ENCODE measurements at places on chromosomes 1 and 21.

DNA sequence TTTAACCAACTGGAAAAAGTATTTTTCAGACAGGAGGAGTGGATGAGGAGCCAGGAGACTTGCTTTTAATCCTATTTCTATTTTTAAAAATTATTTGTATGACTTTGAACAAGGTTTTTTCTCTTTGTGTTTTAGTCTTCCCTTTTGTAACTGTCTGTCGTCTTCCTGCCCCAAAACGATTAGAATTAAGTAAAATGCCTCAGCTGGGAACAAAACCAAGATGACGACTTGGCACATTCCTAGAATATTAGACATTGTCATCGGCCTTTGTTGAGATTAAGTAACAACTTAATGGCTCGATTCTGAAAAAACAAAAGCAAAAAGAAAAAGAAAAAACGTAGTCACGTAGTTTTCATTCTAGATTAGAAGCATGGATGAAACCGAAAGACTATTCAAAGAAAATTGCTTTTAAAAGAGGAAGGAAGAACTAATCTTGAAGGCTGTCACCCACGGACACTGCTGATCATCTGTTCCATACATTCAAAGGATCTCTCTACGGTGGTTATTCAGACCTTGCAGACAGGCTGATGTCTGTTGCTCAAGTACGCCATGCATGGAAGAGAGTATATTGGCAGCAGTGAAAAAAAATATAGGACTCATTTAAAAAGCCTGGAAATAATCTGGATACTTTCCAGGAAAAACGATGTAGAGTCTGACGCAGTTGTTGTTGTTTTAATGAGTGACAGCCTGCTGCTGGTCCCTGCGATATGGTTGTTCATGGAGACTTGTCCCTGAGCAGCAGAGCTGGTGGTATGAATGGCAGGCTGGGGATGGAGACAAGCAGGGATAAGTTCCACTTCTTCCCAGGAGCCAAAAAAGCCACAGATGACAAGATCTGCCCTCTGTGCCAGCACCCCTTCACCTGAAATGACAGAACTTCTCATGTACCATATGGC, 16.8 kb downstream of the GNG4 start:
- DNase-seq, result no peak

DNA sequence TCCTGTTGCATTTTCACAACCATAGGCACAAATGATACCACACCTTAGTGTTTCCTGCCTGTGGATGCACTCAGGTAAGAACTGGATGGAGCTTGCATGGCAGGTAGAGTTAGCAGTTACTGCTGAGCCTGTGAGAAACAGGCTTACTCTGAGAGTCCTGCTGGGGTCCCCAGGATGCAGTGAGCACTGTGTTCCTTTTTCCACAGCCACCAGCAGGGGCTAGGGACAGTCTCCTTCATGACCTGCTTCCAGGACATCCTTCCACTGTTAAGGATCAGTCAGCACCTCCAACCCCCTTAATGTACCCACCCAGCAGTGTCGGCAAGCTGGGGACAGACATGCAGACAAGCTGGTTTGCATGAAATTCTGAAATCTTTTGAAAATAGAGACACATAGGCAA, 16.3 kb downstream of the CAPN8 start:
- DNase-seq, result no peak

DNA sequence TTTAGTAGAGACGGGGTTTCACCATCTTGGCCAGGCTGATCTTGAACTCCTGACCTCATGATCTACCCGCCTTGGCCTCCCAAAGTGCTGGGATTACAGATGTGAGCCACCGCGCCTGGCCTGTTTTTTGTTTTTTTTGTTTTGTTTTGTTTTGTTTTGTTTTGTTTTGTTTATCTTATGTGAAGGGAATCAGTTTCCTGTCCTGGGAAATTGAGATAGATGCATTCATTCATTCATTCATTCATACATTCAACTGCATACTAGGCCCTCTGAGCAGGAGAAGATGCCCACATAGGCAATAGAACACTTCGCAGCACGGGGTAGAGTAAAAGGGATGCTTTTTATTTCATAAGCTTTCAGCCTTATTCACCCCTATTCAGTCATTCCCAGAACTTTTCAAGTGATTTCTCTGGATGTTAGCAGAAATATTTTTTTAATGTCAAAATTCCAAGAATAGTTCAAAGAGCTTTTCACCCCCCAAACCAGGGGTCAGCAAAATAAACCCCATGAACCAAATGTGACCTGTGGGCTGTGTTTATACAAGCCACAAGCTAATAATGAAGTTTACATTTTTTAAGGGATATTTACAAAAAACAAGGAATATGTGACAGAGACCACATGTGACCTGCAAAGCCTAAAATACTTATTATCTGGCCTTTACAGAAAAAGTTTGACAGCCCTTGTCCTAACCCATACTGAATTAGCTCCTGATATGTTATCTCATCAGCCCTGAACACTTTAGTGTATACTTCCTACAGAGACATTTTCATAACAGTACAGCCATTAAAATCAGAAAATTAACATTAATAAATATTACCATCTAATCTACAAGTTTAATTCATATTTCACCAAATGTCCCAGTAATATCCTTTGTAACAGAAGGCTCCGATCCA, 127.1 kb downstream of the MAST2 start:
- no peak for DNase-seq

GRCh38 chr1:12486401-12487005, 131.5 kb downstream of the DHRS3 start:
- DNase-seq, result no peak

DNA sequence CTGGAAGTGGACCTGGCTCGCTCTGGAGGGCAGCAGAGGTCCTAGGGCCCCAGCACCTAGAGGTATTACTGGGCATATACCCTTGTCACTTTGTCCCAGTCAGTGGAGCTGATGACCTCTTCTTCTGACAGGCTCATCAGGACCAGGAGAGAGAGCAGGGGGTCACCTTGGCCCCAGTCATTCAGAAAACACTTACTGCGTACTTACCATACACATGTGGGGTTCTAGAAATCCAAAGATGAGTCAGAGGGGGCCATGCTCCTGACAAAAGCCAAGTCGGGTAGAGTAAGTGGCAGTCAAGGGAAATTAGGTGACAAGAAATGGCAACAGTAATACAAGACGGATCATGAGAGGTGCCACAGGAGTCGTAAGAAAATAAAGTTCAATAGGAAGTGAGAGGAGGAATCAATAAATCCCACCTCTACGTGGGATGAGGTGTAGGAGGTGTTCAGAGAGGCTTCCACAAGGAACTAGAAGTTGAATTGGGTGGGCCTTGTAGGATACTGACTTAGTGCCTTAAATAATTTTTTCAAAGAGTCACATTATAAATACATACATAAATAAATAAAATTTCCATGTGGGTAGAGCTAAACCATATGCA, 6.8 kb downstream of the KCNC4 start:
- no peak for DNase-seq

- DNase-seq, result no peak
These were observed 7.3 kb upstream of the ACOT11 start for GRCh38 chr1:54540582-54541295.

- DNase-seq, result no peak
These were observed 31.1 kb downstream of the PADI6 start for GRCh38 chr1:17403081-17403480.

DNA sequence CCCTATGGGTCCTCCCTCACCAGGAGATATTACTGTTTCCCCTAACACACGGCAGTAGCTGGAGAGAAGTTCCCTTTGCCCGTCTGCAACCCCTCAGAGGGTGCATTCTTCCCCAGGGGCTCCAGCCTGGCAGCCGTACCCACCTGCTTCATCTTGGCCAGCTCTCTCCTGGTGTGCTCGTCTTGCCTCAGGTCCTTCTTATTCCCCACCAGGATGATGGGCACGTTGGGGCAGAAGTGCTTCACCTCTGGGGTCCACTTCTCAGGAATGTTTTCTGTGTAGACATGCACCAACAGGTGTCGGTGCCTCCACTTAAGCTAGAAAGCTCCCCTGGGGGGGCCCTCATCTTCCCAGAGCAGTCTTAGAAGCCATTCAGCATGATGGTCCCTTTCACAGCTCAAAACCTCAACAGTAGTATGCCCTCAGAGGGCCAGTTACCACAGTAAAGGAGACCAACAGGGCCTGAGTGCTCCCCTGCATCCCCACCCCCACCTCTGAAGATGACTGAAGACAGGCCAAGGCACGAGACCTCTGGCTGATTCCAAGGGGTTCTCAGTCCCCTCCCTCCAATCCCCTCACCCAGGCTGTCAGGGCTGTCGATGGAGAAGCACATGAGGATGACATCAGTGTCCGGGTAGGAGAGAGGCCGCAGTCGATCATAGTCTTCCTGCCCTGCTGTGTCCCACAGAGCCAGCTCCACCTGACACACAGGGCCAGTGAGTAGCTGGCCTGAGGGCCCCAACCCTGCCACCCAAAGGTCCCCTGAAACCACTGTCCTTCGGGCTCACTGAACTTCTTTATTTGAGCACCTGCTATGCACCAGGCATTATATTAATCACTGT, 4.3 kb downstream of the RHOC start:
- DNase-seq, result no peak

DNA sequence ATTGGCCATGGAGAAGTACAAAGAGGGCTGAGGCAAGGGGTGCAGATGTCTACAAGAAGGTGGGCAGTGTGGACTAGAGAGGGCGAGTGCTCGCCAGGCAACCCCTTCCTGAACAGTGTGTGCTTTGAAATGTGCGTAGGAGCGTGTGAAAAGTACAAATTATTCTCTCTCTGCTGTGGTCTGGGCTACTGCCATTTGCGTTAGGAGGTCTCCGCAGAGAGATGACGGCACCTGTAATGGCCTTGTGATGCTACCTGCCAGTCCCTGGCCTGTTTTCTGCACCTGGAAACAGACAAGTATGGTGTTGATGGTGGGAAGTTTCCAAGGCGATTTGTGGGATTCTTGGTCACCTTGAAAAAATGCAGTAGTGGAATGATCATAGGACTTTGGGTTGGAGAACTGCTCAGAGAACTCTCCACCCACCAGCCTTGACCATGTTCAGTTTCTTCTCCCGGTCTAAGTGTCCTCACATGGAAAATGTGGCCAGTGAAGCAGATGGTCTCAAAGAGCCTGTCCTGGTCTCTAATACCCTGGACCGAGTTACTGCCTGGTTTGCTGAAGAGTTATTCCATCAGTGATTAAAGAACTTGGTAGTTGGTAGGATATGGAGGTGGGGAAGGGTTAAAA, 74.5 kb downstream of the MRPS6 start:
- no peak for DNase-seq

- DNase-seq, result no peak
These were observed 166.9 kb downstream of the NCAM2 start for GRCh38 chr21:21165063-21165645.

DNA sequence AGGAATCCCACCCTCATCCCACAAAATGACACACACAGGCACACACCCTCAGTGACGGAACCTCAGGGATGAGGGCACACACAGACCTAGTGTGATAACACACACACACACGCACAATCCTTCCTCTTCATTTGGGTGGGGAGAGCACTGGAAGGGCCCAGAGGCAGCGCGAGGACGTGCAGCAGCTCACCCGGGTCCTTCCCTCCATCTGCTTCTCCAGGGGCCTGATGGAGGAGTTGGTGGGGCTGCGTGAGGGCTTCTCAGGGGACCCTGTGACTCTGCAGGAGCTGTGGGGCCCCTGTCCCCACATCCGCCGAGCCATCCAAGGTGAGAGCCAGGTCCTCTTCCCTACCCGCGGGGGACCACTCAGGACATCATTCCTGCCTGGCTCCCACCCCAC, 557 bp downstream of the CLCNKA start:
- no peak for DNase-seq

GRCh38 chr21:14263879-14264278, 47.9 kb downstream of the RBM11 start:
- no peak for DNase-seq

GRCh38 chr1:1122078-1122811, 6.4 kb upstream of the C1orf159 start:
- DNase-seq, result peak; percentile 65

- no peak for DNase-seq
These were observed 90.7 kb downstream of the MT1HL1 start for GRCh38 chr1:236913371-236914037.

- no peak for DNase-seq
These were observed at the start of gene TNFRSF25 for GRCh38 chr1:6466023-6466422. Gene TNFRSF25, minus strand, starts transcription at chr1:6466173. Its CDS starts 66 bp downstream, at chr1:6466107.

- DNase-seq, result peak; percentile 57
These were observed 73.4 kb downstream of the PIK3CD start for GRCh38 chr1:9724706-9725476.

DNA sequence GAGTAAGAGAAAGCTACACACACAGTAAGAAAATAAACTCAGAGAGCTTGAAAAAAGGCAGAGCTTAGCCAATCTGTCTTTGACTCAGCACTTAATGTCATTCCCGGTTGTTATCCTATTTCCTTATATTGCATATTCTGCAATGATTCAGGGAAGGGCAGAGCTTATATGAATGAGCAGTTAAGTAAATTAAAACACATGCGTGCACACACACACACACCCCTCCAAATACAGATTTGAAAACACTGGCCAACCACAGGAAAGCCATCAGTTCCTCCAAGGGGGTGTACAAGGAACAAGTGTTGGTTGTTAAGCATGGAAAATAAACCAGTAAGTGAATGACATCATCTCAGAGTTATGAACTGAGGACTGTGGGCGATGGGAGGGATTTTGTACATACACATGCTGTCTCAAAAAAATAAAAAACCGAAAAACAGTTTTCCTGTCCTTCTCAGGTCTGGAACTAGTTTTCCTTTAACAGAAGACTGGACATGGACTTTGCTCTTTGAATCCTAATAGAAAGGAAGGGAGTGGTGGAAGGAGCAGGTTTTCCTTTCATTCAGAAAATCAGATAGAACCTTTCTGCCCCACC, 1.0 kb downstream of the IQGAP3 start:
- DNase-seq, result no peak

GRCh38 chr1:20382711-20383110, 92.0 kb downstream of the VWA5B1 start:
- no peak for DNase-seq

GRCh38 chr21:36966066-36966820, at the start of gene HLCS:
Gene HLCS, minus strand, starts transcription at chr21:36966669. Its CDS starts 31 bp downstream, at chr21:36966638.
- peak; percentile 71 for DNase-seq

GRCh38 chr1:36520056-36520455, 37.3 kb upstream of the CSF3R start:
- no peak for DNase-seq

Data from stimulated activated CD4-positive, alpha-beta T cell treated with anti-CD3 and anti-CD28 coated beads, Interleukin-1b, Interleukin-23, amount 100 ng/mL, for 24 hours (primary cell).